ENCODE measurements at places on chromosomes 5 and 9.

GRCh38 chr5:77560677-77561263 lies 68.7 kb upstream of the WDR41 start:
- no peak overlapping the region for H3K4me3 ChIP-seq
- no peak overlapping the region for H3K27ac ChIP-seq
- H3K36me3 ChIP-seq: no peaks in the 10 kb centered on the region
- peaks cover 22% of the 10 kb centered on the region for H3K27me3 ChIP-seq
- peak; percentile 53 for DNase-seq
- no peaks in the 10 kb centered on the region for H3K4me1 ChIP-seq

GRCh38 chr5:113264046-113264445 lies 170.7 kb downstream of the TSSK1B start:
- H3K27me3 ChIP-seq: no peaks in the 10 kb centered on the region
- H3K27ac ChIP-seq: peak overlapping the region; percentile 83
- DNase-seq: peak; percentile 85
- H3K36me3 ChIP-seq: no peaks in the 10 kb centered on the region
- no peak overlapping the region for H3K4me3 ChIP-seq
- H3K4me1 ChIP-seq: peaks cover 4% of the 10 kb centered on the region

DNA sequence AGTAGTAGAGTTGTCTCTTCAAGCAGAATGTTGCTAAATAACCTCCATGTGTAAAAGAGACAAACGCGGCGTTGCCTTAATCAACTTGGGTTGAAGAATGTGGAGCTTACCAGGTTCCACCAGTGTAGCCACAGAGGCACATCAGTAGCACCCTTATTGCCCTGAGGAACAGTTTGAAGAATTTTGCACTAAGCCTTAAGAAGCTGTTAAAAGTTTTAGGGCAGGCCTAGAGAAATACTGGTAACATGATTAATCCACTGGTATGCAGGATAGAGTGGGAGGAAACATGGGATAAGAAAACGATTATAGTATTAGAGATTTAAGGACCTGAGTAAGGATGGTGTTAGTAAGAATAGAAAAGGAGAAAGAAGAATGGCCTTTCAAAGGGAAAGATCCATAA lies 100.6 kb downstream of the ZCCHC7 start:
- no peaks in the 10 kb centered on the region for H3K36me3 ChIP-seq
- no peaks in the 10 kb centered on the region for H3K27me3 ChIP-seq
- DNase-seq: no peak
- H3K27ac ChIP-seq: no peak overlapping the region
- H3K4me1 ChIP-seq: no peaks in the 10 kb centered on the region

GRCh38 chr9:129306318-129306973 lies 128.4 kb upstream of the IER5L start:
- H3K27ac ChIP-seq: no peak overlapping the region
- no peaks in the 10 kb centered on the region for H3K36me3 ChIP-seq
- peak; percentile 28 for DNase-seq
- H3K27me3 ChIP-seq: no peaks in the 10 kb centered on the region
- H3K4me1 ChIP-seq: no peaks in the 10 kb centered on the region

GRCh38 chr9:100419166-100419565 lies 7.8 kb upstream of the MSANTD3 start:
- H3K27me3 ChIP-seq: no peaks in the 10 kb centered on the region
- no peaks in the 10 kb centered on the region for H3K36me3 ChIP-seq
- no peak overlapping the region for H3K4me3 ChIP-seq
- no peak for DNase-seq
- H3K4me1 ChIP-seq: no peaks in the 10 kb centered on the region

- H3K36me3 ChIP-seq: peaks cover 5% of the 10 kb centered on the region
- no peaks in the 10 kb centered on the region for H3K27me3 ChIP-seq
- no peak overlapping the region for H3K27ac ChIP-seq
These were observed 64.0 kb downstream of the OTULIN start for GRCh38 chr5:14728459-14728938.

- peaks cover 9% of the 10 kb centered on the region for H3K4me1 ChIP-seq
- H3K27ac ChIP-seq: no peak overlapping the region
- peaks cover 99% of the 10 kb centered on the region for H3K36me3 ChIP-seq
These were observed 78.4 kb upstream of the OTULINL start for GRCh38 chr5:14503017-14503680.

DNA sequence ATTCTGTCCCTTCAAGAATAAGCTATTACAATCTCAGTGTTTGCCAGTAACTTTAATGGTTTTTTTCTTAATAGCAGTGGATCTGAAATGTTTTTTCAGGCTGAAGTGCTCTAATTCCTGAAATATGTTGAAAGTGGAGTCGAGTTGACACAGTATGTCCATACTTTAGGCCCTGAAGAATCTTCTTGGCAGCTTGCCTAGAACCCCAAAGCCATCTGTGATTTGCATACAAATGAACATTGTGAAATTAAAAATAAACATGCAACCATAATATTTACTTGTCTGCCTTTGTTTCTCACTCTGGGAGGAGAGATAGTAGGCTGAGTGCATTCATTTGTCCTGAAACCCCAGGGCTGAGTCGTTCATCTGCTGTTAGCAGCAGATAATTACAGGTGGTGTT lies 152.7 kb downstream of the ADCY2 start:
- H3K4me1 ChIP-seq: no peaks in the 10 kb centered on the region
- no peak for DNase-seq
- no peaks in the 10 kb centered on the region for H3K27me3 ChIP-seq
- H3K36me3 ChIP-seq: no peaks in the 10 kb centered on the region
- H3K4me3 ChIP-seq: no peak overlapping the region
- H3K27ac ChIP-seq: no peak overlapping the region

DNA sequence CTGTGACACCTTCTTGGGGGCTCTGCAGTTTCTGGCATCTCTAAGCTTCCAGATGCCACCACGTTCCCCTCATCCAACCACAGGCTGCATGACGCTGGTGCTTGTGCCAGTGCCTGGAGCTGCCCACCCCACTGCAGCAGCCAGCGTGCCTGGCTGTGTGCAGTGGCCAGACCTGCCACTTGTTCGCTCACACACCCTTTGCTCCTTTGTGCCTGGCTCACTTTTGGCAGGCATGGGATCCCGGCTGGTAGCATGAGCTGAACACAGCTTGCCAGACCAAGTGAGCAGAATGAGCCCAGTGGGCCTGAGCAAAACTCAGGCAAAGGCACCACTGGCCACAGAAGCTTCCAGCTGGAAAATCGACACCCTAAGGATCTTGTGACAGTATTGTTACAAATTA lies 562.9 kb upstream of the ACO1 start:
- H3K27me3 ChIP-seq: no peaks in the 10 kb centered on the region
- H3K4me3 ChIP-seq: no peak overlapping the region
- no peaks in the 10 kb centered on the region for H3K36me3 ChIP-seq
- H3K4me1 ChIP-seq: peaks cover 2% of the 10 kb centered on the region
- no peak for DNase-seq
- no peak overlapping the region for H3K27ac ChIP-seq

DNA sequence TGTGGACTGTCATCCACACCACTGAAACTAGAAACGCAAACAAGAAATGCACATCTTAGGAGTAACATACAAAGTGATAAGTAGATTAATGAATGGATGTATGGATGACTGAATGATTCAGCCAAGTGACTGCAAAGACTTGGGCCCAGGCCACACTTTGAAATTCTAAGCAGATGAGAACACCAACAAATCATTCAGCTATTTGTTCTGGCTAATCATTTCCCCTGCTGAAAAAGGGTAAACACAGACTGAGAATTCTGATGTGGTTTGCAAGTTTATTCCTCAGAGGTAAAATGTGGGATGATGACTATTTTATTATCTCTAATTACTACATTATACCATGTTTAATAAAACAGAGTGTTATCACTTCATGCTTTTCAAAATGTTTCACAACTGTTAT lies 163.2 kb upstream of the ADAMTS16 start:
- no peaks in the 10 kb centered on the region for H3K36me3 ChIP-seq
- peaks cover 54% of the 10 kb centered on the region for H3K27me3 ChIP-seq
- no peak for DNase-seq
- peak overlapping the region; percentile 1 for H3K27ac ChIP-seq
- no peak overlapping the region for H3K4me3 ChIP-seq

DNA sequence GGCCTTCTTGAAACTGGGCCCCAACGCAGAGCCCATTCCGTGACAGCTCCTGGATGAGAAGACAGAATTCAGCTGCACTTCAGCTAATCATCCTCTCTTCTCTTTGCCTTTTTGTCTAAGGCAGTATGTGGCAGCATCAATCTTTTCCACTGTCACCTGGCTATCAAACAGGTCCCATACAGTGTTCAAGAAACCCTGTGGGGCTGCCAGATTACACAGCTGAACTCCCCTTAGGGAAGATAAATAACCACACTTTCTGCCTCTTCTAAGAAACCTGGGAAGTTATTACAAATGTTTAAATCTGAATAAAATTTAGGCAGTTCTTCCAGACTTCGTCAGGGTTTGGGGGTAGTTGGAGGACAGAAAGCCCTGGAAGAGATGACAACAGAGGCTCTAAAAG lies 61.0 kb downstream of the SPEF2 start:
- no peaks in the 10 kb centered on the region for H3K36me3 ChIP-seq
- no peak for DNase-seq
- no peaks in the 10 kb centered on the region for H3K4me1 ChIP-seq
- no peaks in the 10 kb centered on the region for H3K27me3 ChIP-seq
- no peak overlapping the region for H3K27ac ChIP-seq

GRCh38 chr5:112921026-112921832 lies 798 bp downstream of the REEP5 start:
- H3K27ac ChIP-seq: peak overlapping the region; percentile 93
- peaks cover 16% of the 10 kb centered on the region for H3K4me1 ChIP-seq
- H3K4me3 ChIP-seq: peak overlapping the region; percentile 89
- DNase-seq: peak; percentile 78
- no peaks in the 10 kb centered on the region for H3K27me3 ChIP-seq

DNA sequence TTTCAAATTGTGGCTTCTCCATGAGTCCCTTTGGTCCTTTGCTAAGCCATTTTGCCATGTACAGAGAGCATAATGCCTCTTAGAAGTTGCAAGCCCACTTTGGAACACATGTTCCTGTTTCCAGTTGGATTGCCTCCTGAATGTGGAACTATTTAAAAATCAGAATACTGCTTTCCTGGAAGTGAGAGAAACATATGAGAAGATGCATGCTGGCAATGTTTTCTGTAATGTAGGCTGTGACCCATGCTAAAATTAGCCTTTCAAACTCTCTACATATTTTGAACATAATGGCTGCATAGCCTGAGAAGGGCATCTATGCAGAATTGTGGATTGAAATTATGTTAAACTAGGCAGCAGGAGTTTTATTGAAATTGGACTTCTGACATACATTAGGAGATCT lies 175.5 kb upstream of the PAPPA start:
- DNase-seq: no peak
- H3K4me3 ChIP-seq: no peak overlapping the region
- no peaks in the 10 kb centered on the region for H3K4me1 ChIP-seq

DNA sequence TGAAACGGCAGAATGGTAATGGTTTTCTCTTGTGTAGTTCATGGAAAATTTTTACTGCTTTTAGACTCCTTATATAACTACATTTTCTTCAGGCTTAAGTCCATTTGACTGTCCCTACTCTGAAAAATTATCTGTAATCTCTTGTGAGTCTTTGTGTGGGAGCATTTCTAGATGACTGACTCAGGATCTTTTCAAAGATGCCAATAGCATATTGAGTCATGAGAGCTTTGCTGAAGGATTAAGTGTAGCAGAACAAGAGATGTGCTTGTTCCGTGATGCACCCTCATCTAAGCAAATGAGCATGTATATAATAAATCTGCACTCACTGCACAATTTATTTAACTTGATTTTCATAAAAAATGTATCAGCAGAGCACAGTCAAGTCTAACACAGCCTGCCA lies 298.7 kb upstream of the CDH6 start:
- H3K27ac ChIP-seq: no peak overlapping the region
- H3K27me3 ChIP-seq: no peaks in the 10 kb centered on the region

DNA sequence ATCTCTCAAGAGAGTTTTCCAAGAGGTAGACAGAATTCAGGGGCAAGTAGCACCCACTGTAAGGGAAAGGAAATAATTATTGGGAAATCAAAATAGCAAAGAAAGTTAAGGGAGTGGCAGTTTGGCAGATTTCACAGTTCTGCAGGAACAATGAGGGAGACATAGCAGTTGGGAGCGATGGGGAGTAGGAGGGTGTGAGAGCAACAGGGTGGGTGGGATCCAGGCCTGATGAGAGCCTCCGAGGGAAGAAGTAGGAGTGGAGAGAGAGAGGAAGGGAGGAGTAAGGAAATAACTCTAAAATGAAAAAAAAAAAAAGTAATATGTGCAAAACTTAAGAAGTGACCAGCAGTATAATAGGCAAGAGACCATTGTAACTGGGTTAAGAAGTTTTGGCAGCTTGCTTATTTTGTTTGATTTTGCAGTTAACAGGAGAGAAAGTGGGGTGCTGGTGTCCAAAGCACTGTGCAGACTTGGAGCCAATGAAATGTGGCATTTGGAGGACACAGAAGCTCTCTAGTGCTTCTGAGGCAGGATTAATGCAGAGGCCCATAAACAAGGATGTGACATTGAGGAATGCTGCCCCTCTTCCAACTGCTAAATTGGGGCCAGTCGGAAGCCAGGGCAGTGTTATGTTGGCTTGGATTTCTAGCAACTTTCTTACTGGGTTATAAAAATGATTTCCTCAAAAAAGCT lies 10.2 kb downstream of the TNFAIP8 start:
- no peak overlapping the region for H3K27ac ChIP-seq
- H3K27me3 ChIP-seq: no peaks in the 10 kb centered on the region
- no peak overlapping the region for H3K4me3 ChIP-seq
- H3K36me3 ChIP-seq: peaks cover 5% of the 10 kb centered on the region

GRCh38 chr9:75889977-75890471 lies 449 bp upstream of the PCSK5 start:
- peaks cover 16% of the 10 kb centered on the region for H3K4me1 ChIP-seq
- H3K36me3 ChIP-seq: no peaks in the 10 kb centered on the region
- H3K27ac ChIP-seq: peak overlapping the region; percentile 75
- DNase-seq: peak; percentile 84

GRCh38 chr9:105024529-105024928 lies 96.6 kb upstream of the ABCA1 start:
- no peak overlapping the region for H3K27ac ChIP-seq
- H3K27me3 ChIP-seq: no peaks in the 10 kb centered on the region
- H3K36me3 ChIP-seq: no peaks in the 10 kb centered on the region
- no peak overlapping the region for H3K4me3 ChIP-seq

DNA sequence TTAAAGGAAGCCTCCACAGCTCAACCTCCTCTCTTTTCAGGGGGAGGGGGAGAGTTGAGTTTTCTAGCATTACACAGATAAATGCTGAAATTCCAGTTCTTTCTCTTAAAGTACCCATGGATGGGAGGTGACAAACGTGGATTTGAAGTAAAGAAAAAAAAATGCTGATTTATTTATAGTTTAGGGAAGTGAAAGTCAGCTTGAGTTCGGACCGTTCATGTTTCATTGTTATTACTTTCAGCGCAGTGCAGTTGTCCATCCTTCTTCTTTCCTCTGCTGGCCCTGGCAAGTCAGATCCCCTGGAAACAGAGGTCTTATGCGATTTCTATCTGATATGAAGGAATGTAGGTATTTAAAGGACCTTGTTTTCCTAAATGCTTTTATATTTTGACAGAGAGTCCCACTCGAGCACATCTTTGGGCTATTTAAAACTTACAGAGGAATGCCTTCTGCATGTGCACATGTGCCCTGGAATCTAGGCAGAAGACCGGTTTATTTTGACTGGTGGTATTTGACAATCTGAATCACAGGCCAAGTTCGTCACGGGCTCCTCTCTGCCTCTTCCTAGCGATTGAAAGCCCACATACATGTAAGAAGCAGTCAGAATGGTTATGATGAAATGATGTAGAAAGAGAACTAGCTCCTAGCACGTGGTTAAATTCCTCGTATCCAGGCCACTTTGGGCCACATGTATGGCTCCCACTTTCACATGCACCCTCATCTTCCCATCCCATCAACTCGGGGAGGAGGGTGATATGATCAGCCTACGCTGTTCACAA lies 385.2 kb upstream of the KLF4 start:
- H3K4me3 ChIP-seq: no peak overlapping the region
- H3K27ac ChIP-seq: no peak overlapping the region
- H3K36me3 ChIP-seq: no peaks in the 10 kb centered on the region
- no peaks in the 10 kb centered on the region for H3K4me1 ChIP-seq
- H3K27me3 ChIP-seq: no peaks in the 10 kb centered on the region
- DNase-seq: no peak
